ENCODE measurements at places on chromosomes 5 and 9.

GRCh38 chr9:98081477-98082219 lies 25.1 kb downstream of the NANS start:
- no peak for DNase-seq

DNA sequence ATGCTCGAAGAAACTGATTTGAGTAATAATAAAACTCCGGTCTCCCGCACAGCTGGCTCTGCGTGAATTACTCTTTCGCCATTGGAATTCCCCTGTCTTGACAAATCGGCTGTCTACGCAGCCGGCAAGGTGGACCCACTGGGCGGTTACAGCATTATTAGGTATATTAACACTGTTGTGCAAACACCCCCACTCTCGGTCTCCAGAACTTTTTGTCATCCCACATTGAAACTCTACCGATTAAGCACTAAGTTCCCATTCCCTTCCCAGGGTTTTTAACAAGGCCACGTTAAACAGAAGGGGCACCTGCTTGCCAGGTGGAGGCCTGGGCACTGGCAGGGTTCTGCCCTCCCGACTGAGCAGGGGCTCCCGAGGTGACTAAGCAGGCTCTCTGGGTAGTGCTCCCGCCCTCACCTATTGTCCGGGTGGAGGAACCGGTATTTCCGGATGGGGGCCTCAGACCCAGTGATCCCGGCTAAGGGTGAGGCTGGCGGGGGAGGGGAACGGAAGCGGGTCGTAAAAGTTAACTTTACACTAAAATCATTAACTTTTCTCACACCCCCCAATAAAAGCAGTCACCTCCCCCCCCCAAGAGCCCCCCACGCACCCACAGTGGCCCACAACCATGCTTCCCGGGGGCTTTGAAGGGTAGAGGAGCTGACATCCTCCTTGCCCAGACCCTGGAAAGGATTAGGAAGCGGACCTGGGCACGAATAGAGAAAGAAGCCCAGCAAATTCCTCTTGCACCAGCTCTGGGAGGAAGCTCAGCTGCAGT lies 53.5 kb upstream of the TJP2 start:
- DNase-seq, result no peak

GRCh38 chr9:134633362-134634142 lies 8.1 kb upstream of the COL5A1 start:
- no peak for DNase-seq

- no peak for DNase-seq
These were observed 80.2 kb downstream of the HTR4 start for GRCh38 chr5:148574167-148574566.

DNA sequence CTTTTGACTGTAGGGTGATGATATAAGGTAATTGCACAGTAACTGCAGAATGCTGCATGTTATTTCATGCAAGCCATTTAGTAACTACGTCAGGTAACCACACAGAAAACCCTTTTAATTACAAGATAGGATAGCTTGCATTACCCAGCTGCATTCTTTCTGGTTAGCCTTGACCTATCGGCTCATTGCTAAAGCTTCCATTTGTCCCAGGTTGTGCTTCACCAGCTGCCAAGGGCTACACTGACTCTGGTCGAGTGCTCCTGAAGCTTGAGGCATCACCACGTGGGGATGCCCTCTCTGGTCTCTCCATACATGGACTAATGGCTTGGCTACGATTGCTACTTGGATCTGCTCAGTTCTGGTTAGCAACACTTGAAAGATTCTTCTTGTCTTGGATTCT lies 81.1 kb upstream of the SLC12A2 start:
- no peak for DNase-seq

GRCh38 chr5:153546566-153546965 lies 56.1 kb downstream of the GRIA1 start:
- peak; percentile 72 for DNase-seq

DNA sequence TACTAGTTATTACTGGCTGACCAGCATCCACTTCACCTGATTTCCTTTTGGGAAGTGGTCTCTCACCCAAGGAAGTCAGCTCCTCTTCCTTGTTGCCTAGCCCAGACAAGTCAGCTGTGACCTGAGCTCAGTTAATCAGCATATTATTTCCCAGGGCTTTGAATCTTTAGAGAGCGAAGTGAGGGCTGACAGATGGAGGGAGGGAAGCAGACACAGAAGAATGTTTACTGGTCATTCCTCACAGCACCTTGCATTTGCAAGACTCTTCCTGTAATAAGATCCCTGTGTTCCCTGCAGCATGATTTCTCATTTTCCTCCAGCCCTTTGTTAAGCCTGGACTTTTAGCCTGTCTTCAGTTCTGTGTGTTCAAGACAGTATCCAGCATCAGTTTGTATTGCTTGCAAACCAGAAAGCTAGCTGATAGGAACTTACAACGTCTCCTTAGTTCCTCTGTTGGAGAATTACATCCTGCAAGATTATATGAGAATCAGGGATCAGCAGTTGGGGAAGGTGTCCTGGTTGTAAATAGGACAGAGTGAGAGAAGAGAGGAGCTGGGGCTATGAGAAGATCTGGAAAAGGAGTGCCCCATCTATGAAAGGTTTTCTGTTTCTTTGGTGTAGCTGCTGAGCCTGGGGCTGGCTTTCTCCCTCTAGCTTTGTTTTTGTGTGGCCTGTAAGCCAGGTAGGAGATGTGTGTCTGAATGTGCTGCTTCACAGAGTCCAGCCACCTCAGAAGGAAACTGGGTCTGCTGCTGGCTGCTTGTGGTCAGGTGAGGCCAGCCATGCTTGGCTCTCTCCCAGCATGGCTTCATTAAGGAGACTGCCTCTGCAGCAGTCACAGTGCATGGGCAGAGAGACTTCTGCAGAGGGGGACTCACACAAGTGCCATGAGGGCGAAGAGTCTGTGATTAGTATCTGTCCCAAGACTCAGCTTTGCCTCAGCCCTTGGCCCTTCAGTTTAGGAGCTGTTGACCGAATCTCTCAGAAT lies 50.3 kb downstream of the MAN2A1 start:
- DNase-seq, result no peak

DNA sequence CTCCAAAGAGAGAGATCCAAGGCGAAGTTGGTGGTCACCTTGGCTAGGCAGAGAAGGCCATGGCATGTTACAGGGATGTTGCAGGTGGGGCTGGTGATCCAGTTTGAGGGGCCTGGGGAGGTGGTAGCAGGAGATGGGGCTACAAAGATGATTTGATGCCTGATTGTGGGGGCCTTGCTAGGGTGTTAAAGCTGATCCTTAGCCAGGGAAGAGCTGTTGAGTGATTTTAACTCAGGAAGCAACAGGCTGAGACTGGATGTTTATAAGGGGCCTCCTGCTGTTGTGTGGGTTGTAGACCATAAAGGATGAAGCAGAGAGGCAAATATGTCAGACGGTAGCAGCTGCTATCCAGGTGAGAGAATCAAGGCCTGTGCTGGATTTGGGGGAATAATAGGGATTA lies 19.0 kb upstream of the SMAD5 start:
- DNase-seq, result no peak

DNA sequence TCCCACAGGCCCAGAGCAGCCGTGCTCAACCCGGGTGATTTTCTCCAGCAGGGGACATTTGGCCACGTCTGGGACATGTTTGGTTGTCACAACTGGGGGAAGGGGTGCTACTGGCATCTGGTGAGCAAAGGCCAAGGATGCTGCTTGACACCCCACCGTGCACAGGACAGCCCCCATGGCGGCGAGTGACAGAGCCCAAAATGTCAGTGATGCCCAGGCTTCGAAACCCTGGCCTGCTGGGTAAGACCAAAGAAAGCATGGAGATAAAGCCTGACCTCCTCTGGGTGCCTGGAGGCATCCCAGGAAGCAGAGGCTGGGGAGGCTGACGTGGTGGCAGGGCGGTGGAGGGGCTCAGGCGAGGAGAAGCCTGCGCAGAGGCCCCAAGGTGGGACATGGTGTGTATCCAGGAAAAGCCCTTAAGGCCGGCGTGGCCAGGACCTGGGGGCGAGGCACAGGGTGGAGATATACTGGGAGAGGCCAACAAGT lies 66.4 kb downstream of the ZNF354C start:
- no peak for DNase-seq

- no peak for DNase-seq
These were observed 186.5 kb downstream of the MAN2A1 start for GRCh38 chr5:109876030-109876725.

DNA sequence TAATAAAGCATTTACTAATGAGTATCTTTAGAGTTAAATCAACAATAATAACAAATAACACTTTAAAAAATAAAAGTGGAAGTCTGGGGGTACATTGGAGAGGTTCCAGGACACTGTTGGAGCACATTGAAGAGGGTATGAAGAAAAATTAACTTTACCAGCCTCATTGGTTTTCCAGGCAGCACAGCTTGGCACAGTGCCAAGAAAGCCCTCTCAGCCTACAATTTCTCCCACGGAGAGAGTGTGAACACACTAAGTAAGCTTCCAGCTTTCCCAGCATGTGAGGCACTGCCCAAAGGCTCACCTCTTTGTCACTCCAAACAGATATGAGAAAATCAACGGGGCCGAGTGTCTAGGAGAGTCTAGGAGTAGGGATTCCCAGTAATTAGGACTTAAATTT lies 1912.8 kb upstream of the NUDT12 start:
- DNase-seq, result no peak

DNA sequence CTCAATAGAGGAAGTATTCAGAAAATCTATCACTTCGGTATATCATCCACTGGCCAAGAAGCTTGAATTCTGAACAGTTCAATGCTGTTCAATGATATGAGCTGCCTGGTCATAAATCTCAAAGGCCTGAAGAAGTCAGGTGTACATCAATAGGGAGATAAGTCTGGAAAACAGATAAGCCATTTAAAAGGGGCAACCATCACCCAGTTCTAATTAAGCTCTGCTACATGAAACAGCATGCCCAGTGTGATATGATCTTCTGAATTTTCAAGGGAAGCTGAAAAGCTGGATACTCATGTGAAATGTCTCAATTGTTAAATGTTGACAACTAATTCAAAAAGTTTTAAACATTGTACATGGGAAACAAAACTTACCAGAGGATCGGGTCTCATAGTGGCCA lies 2020.7 kb upstream of the WWC1 start:
- DNase-seq, result no peak

- DNase-seq, result no peak
These were observed 78.9 kb upstream of the ADRB2 start for GRCh38 chr5:148747536-148747906.

Data from fibroblast of skin of scalp (primary cell).